ENCODE measurements at places on chromosomes 3 and 15.
A peak's percentile ranks its signal among the peaks of the same experiment; 100 is the strongest.

DNA sequence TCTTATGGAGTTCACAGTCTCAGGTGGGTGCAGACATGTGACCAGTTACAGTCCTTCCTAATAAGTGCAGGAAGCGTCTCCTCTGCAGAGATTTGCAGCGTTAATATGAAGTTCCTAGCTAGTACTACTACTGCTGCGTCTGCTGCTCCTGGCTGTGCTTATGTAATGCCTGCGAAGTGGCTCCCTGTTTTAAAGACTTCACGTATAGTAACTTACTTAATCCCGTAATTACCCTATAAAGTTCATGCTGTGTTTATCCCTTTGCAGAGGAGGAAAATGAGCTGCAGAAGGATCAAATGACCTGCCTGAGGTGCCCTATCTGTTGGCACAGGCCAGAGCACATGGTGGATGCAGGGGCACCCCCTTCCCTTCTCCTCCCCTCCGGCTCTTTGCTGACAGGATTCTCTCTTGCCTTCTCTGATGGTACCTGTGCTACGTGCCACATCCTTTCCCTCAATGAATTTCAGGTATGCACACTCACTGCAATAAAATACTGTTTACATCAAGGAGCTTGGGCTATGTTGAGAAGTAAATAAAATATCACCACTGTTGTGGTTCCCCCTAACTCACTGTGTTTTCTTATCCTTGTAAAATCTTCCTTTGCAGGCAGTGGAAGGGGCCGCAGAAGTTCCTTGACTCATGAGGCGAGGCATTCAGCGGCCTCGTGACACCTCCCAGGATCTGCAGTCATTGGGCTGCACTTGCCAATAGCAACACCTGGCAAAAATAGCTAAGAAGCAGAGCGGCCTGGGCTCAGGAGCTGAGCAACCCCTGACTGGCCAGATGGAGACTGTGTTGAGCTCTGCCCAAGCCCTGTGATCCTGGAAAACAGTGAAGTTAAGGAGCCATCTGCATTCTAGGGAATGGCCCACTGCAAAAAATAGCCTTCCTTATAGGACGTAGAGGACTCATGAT lies 188.9 kb upstream of the ATP10A start:
- DNase-seq, result no peak

DNA sequence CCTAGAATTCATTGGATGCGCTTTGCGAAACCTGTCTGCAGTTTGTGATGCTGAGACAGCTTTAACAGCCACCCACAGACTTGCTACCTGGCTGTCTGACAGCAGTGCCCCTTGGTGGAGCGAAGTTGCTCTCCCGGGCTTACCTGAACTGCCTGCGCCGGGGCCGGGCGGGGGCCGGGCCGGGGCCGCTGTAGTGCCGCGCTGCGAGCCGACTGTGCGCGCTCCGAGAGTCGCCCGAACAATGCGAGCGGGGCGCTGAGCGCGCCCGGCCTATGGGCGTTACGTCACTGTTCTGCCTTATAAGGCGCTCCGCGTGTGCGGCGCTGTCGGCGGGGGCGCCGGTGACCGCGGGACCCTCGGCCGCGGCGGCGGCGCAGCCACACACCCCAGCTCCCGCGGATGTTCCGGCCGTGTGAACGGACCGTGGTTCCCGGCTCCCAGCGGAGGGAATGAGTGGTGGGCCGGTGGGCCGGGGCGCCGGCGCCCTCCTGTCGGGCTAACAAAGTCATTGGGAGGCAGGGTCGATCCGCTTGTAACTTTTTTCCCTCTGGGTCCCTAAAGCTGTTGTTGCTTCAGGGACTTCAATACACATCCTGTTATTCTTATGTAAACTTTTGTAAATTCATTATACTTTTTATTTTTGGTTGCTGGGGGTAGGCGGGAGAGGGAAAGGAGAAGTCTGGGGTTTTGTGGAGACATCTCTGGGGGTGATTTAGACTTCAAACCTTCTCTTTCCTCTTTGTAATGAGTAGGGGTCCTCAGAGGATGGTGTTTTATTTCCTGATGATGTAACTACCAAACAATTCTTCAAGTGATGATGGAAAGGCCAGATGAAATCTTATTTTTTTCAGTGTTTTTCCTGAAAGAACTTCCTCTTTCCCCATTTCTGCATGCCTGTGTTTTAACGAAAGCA lies 58.5 kb downstream of the CMSS1 start:
- peak; percentile 71 for DNase-seq

DNA sequence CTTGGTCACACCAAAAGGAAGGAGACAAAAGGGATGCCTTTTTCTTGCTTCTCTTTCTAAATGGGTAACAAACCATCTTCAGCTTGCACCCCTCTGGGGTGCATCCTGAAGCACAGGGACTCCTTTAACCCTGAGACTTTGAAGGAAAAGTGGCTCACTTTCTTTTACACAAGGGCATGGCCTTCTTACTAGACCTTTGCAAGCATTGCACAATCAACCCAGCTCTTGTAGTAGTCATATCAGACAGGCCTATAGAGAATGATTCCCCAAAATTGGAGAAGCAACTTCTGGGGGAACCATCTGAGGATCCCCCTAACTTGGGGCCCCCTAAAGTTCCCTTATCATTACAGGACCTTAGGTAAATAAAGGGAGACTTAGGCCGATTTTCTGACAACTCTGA lies 56.1 kb upstream of the GK5 start:
- no peak for DNase-seq

GRCh38 chr3:142863010-142863817 lies 25.7 kb downstream of the PCOLCE2 start:
- no peak for DNase-seq

GRCh38 chr3:133994166-133994890 lies 35.4 kb downstream of the SLCO2A1 start:
- no peak for DNase-seq

GRCh38 chr15:75650908-75651809 lies 3.4 kb downstream of the SNX33 start:
- no peak for DNase-seq

- DNase-seq, result no peak
Measured at GRCh38 chr15:57570994-57571393, 20.7 kb upstream of the MYZAP start.

DNA sequence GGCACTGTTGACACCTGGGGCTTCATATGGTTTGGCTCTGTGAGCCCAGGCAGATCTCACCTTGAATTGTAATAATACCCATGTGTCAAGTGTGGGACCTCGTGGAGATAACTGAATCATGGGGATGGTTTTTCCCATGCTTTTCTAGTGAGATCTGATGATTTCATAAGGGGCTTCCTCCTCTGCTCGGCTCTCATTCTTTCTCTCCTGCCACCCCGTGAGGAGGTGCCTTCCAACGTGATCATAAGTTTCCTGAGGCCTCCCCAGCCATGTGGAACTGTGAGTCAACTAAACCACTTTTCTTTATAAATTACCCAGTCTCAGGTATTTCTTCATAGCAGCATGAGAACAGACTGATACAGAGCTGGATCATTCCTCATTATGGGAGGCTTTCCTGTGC lies 655.9 kb upstream of the ADAMTS9 start:
- DNase-seq, result no peak

- DNase-seq, result no peak
Measured at GRCh38 chr3:125238759-125239158, 26.2 kb upstream of the SLC12A8 start.

DNA sequence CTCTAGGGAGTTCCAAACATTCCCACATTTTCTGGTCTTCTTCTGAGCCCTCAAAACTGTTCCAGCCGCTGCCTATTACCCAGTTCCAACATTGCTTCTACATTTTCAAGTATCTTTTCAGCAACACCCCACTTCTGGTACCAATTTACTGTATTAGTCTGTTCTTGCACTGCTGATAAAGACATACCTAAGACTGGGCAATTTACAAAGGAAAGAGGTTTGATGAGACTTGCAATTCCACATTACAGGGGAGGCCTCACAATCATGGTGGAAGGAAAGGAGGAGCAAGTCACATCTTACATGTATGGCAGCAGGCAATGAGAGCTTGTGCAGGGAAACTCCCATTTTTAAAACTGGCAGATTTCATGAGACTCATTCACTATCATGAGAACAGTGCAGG lies 629.1 kb upstream of the NR2F2 start:
- DNase-seq, result no peak

DNA sequence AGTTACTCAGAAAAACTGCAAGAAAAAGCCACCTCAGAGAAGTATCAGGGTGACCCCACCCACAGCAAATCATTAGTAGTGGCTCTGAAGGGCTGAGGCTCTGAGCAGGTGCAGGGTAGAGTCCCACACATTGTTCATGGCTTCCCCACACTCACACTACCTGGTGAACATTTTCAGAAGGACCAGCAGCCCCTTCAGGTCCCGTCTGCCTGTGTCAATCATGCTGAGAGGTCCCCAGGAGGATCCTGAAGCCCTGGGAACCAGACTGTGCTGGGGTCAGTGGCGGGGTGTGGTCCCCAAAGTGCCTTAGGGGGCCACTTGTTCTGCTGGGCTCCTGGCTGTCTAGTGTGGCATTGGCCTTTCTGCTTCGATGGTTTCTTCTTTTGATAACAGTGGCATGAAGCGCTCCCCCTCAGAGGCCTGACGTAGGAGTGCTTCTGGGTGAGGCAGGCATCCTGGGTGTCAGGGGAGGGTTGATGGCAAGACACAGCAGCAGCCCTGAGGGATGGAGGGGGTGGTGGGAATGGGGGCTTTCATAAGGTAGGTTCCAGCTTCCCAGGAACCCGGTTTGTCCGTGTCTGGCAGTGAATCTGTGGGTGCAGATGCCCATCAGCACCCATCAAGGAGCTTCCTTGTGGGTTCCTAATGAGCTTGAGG lies 19.0 kb upstream of the FANCD2 start:
- no peak for DNase-seq

DNA sequence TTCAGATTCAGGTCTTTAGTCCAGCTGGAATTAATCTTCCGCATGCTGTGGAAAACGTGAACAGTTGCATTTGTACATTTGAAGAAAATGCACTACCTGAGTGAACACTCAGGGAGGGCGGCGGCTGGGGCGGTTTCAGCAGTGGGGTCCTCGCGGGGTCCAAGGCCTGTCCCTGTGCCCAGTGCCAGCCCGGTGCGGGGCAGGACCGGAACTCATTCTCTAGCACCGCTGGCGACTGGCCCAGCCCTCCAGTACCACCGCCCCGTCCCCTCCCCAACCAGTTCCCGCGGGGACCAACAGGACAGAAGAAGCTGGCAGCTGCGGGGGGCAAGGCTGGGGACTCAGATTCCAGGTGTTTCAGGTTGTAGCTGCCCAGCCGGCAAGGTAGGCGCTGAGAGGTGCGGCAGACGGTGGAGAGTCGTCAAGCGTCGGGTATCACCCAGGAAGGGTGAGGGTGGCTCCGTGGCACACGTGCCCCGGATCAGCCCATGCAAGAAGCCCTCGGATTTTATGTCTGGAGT lies 72.2 kb upstream of the ARNT2 start:
- no peak for DNase-seq

GRCh38 chr3:157101486-157101885 lies 58.5 kb downstream of the CCNL1 start:
- no peak for DNase-seq

- DNase-seq, result no peak
Measured at GRCh38 chr3:148420242-148420641, 277.5 kb upstream of the AGTR1 start.

- DNase-seq, result peak; percentile 75
Measured at GRCh38 chr3:30042274-30042859, 564.0 kb upstream of the TGFBR2 start.

GRCh38 chr3:123431658-123432324 lies 17.1 kb downstream of the ADCY5 start:
- DNase-seq, result no peak

GRCh38 chr3:105868431-105868741 lies 426 bp downstream of the CBLB start:
- peak; percentile 39 for DNase-seq

GRCh38 chr15:66825731-66826130 lies 123.7 kb downstream of the SMAD6 start:
- DNase-seq, result no peak

GRCh38 chr3:101963902-101964362 lies 114.6 kb downstream of the NFKBIZ start:
- no peak for DNase-seq

GRCh38 chr15:65550681-65551098 lies 20.4 kb downstream of the HACD3 start:
- DNase-seq, result no peak

DNA sequence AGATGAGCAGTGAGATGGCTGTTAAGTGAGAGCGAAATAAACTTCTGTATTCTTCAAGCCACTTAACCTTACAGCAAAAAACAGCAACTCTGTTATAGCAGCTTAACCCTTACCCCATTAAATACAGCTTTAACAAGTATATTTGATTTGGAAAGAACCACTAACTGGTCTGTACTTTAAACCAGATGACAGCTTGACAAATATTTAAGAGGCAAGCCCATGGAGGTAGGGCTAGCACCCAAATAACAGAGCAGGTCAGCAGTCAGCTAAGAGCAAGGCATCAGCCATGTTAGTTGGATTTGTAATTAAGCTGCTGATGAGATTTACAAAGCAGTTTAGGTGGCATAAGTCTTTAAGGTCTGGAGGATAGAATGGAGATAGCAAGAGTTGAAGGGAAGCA lies 3.5 kb downstream of the LZTFL1 start:
- DNase-seq, result no peak

GRCh38 chr15:70672081-70672480 lies 91.3 kb downstream of the UACA start:
- DNase-seq, result no peak

DNA sequence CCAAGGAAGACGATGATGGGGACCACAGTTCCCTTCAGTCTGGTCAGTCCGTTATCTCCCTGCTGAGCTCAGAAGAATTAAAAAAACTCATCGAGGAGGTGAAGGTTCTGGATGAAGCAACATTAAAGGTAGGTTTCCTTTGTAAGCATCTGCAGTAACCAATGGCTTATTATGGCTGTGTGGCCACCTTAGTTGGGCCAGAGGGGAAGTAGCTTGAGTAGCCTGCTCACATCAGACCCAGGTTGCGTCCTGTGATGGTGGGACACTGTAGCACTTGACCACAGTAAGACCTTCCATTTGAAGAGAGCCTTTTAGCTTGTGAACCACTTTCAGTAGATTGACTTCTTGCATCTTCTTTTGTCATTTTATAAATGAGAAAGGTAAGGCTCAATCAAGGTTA lies 22.6 kb downstream of the STARD5 start:
- DNase-seq, result no peak

DNA sequence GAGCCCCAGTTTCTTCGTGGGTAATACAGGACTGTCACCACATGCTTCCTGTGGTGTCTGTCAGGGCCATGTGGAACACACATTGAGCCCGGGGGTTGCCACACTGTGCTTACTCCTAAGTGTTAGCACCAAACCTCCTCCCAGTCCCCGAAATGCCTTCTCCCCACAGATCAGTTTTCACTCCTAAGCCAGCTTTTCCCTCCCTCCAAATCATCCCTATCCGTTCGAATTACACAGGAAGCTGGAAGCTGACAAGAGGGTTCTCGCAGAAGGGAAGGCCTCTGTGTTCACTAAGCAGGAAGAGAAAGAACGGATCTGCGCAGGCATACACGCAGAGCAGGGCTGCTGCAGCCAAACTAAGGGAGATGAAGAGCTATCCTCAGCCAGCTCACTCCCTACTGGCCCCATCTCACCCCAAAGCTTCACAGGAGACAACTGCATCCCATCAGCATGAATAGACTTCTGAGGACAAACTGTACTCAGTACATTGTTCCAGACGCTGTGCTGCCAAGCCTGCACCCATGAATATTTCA lies 32.3 kb downstream of the XXYLT1 start:
- DNase-seq, result no peak

GRCh38 chr3:196667056-196667825 lies 27.7 kb downstream of the NRROS start:
- DNase-seq, result no peak

All from NAMALWA (cell line).